ENCODE measurements at places on chromosomes 3 and 15.
A peak's percentile ranks its signal among the peaks of the same experiment; 100 is the strongest.

DNA sequence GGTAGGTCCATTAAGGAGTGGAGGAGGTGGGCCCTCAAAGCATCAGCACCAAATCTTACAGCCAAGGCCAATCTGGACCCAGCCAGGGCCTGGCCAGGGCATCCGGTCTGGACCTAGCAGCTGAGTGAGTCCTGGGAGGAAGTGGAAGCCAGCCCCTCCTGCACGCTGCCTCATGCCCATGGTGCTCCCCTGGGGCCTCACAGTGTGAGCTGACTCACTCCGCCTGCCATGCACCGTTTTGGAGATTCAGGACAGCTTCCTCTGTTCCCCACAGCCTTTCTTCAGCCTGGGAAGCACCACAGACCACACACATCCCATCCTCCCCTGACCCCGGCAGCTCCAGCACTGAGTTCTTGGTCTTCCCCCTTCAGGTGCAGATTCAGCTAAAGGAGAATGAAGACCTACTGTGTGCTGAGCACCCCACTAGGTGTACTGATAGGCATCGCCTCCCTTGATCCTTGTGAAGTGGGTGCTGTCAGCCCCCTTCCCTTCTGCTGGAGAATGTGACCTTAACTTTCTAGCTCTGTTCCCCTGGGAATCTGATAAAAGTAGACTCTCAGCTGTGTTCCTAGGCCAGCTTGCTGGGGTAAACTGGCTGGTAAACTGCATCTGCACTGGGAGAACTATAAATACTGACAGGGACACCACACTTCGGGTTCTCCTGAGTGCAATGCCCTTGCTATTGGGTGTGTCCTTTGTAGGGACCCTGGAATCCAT lies 36.8 kb upstream of the SEC13 start:
- DNase-seq: peak; percentile 66

DNA sequence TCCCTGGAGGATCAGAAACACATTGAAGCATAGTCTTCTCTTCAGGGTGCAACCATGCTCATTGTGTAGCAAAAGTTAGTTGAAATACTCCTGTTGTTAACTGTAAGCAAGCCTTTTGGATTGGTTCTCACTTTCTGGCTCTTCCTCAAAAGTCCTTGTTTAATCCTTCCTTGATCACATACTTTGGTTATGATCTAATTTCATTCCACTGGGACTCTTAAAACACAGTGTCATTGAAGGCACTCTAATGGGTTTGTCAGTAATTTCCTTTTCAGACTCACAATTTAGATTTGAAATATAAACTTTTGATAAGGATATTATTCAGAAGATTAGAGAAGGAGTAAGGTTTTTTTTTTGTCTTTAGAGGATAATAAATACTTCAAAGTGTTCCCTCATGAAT lies 451.7 kb upstream of the SGO1 start:
- DNase-seq: no peak

- DNase-seq: peak; percentile 79
Observed at GRCh38 chr3:189512039-189512438, 119.2 kb upstream of the TP63 start.

DNA sequence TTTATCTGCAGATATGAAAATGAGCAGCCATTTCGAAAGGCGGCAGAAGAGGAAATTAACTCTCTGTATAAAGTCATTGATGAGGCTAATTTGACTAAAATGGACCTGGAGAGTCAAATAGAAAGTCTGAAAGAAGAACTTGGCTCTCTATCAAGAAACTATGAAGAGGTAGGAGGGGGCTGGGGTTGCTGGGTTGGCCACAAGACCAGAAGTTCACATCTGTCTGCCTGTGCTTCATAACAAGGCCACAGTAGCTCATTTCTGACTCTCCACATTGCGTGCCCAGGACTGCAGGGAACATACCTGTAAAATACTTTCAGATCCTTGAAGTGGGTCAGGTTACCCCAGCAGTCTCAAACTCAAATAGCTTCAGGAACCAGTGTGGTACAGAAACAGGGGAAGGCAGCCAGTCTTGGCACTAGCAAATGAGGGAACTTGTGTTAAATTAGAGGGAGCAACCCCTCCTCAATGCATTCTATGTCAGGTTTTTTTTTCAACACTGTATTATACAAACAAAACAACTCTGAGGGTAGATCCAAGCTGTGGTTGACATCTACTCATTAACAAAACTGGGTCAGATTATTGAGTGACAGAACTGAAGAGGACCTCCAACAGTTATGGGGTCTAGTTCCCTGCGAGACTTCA lies 48.7 kb downstream of the BFSP2 start:
- DNase-seq: no peak

DNA sequence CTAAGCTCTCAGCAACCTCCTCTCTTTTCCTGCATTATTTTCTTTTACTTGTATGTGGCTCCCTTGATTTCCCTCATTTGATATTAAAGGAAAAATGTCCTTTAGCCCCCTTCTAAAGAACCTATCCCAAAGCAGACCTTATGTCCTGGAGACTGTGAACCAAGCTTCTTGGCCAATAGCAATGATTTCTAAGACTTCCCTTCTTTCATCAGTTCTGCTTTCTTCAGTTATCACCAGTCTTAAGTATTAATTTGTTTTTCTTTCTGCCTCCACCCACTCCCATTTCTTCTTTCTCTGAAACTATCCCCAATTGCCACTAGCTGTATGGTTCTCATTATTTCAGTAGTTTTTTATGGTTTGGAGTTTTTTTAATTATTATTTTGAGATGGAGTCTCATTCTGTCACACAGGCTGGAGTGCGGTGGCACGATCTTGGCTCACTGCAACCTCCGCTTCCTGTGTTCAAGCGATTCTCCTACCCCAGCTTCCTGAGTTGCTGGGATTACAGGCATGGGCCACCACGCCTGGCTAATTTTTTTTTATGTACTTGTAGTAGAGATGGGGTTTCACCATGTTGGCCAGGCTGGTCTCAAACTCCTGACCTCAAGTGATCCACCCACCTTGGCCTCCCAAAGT lies 12.1 kb downstream of the TMOD3 start:
- peak; percentile 51 for DNase-seq

GRCh38 chr3:127320529-127321121 lies 32.8 kb upstream of the PRR20G start:
- no peak for DNase-seq

- DNase-seq: no peak
Observed at GRCh38 chr3:128781164-128781563, 55.2 kb downstream of the RAB7A start.

- DNase-seq: no peak
Observed at GRCh38 chr3:192675958-192676649, 51.2 kb downstream of the FGF12 start.

DNA sequence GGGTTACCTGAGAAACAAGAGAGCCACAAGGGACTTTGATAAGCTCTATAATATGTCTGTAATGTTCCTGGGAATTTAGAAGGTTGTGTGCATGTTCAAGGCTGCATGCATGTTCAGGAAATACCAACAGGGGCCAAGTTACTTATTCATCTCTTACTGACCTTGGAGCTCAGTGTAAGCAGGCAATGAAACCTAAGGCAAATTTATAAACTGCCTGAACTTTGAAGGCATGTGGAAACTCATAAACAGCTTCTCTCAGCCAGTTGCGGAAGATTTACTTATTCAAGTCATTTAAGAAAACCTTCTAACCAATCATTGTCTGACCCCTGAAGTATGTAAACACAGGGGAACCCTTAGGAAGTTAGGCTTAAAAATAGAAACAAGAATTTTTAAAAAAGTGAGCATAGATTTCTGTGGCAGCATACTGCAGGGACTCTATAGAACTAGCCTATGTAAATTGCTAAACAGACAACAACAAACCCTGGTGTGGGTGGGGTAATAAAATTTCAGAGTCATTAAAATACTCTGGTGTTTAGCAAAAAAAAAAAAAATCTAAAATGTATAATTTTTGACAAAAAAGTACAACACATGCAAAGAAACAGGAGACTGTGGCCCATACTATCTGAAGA lies 57.2 kb downstream of the SLC15A2 start:
- DNase-seq: no peak

DNA sequence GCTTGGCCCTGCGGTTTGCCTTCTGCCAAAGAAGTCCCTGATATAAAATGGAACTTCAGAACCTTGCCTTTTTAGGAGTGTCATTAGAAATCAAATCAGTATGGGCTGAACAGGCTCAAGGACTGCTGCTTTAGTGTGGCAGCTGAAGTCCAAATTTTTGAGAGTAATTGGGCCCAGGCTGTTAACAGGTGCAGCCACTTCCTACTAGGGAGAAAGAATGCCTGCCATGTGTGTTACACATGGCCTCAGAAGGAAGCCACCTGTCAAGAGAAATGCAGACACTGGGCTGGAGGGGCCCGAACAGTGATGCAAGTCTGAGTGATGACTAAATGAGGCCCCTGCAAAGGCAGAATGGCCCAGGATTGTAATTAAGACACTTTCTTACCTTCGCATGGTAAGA lies 786.7 kb upstream of the CFAP20DC start:
- DNase-seq: no peak
